Activated CD4-positive, alpha-beta memory T cell treated with anti-CD3 and anti-CD28 coated beads for 36 hours (primary cell): ENCODE measurements at places on chromosomes 7 and 10. TPM values are rescaled to one million over a fixed set of nuclear protein-coding genes. Genes with fewer than 3 reads are reported as not detected.
A peak's percentile ranks its signal among the peaks of the same experiment; 100 is the strongest.

- DNase-seq: no peak
Measured at GRCh38 chr7:149495785-149496641, 1.6 kb downstream of the ZNF746 start.

DNA sequence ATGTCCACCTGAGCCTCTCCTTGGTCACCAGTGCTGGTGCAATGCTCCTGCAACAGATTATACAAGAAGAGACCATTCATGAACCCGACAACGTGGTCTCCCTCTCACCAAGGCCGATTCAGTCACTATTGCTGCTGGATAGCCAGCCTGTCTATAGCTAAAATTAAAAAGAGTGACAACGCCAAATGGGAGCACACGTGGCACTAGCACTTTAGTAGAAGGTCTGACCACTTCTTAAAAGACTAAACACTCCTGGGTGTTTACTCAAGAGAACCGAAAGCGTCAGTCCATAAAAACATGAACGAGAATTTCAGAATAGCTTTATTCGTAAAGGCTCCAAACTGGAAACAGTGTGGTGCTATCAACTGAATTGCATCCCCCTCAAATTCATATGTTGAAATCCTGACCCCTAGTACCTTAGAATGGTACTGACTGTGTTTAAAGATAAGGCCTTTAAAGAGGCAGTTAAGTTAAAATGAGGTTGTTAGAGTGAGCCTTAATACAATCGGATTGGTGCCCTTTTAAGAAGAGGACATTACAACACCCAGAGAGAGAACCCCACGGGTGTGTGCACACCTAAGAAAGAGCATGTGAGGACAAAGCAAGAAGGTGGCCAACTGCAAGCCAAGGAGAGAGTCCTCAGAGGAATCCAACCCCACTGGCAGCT lies 4.4 kb upstream of the GALNTL5 start:
- no peak for DNase-seq

DNA sequence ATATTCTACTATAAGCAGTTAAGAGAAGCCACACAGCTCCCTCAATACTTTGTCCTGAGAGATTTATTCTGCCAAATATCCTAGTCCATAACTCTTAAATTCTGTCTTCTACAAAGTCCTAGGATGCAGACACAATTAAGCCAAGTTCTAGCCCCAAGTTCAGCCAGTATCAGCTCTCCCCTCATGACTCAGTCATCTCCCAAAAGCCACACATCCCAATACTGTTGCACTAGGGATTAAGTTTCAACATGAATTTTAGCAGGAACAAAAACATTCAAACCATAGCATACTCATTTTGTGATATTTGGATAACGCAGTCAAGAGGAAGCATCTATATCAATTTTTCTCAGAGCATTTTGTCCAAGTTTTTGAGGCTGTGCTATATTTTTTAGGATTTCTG lies 277.4 kb downstream of the FZD1 start:
- no peak for DNase-seq

Gene GPNMB
- not detected for total RNA-seq

Gene NSUN6
- total RNA-seq: 15.0 TPM

GRCh38 chr10:120314442-120314841 lies 142.6 kb upstream of the PLPP4 start:
- DNase-seq: no peak

Gene NOLC1
- 165 TPM for total RNA-seq

DNA sequence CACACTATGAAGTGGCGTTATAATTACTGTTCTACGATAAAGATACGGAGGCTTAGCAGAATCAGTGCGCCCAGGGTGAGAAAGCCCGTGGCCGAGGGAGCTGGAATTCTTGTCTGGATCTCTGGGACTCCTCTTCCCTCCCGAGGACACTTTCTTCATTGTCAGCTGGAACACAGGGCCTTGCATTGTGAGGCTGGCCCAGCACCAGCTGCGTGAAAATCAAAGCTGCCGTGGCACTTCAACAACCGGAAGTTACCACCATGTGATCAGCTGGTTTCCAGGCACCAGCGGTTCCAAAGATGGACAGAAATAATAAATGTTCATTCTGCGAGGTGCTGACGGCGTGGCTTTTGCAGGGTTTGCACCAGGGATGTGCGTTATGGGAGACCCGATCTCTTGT lies 234.0 kb upstream of the PITRM1 start:
- no peak for DNase-seq

- no peak for DNase-seq
Measured at GRCh38 chr10:1406967-1407945, 330.1 kb downstream of the ADARB2 start.

DNA sequence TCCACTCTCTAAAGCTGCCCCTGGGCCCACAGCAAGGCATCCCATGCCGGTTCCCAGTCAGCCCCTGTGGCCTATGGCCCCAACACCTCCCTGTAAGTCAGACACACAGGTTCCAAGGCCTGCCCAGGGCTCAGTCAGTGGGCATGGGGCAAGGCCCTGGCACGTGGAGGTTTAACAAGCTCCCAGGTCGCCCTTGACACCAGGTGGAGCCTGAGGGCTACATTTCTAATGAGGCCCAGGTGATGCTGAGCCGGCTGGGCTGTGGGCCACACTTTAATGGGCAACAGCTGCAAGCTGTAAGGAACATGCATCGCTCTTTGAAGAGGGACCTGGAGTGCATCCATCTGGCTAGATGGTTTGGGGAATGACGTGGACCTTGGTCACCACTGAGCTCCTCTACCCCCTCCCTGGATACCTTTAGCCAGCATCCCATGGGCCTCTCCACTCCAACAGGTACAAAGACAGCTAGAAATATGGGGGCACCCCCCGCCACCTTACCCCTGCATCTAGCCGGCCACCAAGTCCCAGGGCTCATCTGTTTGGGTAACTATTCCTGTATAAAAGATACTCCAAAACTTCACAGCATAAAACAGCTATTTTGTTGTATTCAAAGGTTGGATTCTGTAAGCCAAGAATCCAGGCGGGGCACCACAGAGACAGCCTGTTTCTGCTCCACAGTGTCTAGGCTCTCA lies 122.5 kb downstream of the OAT start:
- no peak for DNase-seq

Gene SFRP4
- not detected for total RNA-seq

DNA sequence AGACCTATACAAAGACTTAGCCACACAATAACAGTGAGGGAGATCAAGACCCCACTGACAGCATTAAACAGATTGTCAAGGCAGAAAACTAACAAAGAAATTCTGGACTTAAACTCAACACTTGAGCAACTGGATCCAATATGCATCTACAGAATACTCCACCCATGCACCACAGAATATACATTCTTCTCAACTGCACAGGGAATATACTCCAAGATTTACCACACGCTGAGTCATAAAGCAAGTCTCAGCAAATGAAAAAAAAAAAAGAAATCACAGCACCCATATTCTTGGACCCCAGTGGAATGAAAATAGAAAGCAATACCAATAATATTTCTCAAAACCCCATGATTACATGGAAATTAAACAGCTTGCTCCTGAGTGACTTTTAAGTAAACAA lies 680.2 kb downstream of the PCDH15 start:
- DNase-seq: no peak

Gene MSMB
- total RNA-seq: not detected

Gene ZNHIT1
- 42.8 TPM for total RNA-seq

GRCh38 chr7:98841179-98841997 lies 28.4 kb downstream of the TMEM130 start:
- peak; percentile 75 for DNase-seq

GRCh38 chr7:2209961-2210323 lies 22.8 kb downstream of the MAD1L1 start:
- DNase-seq: no peak

DNA sequence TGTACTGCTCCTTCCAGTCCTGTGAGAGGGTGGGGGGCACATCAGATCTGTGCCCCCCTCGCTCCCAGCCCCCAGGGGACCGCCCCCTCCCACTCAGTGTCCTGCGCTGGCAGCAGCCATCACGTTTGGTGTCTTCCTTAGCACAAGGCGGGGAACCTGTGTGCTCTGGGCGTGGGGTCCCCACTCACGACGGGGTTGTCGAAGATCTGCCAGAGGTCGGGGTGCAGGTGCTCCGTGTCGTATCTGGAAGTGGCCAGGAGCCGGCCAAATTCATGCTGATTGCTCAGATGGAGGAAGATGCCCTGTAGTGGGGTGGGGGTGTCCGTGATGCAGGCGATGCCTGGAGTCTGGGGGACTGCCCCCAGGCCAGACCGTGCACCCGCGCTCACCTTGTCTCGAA lies 7.2 kb downstream of the PLOD3 start:
- DNase-seq: no peak

DNA sequence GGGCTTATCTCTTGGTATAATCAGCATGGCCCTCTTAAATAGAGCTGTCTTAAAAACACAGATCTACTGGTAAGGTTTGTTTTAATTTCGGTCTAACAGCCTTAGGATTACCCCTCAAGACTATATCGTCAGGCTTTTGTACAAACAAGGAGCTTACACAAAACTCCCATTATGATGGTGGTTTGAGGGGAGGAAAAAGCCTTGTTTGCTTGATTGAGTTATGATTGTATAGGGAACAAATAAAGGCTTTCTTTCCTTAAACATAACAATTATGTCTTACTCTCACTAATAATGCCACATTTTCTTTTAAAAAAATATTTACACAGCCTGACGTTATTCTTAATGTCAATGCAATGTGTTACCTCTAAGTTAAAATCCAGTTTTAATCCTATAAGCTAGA lies 188.8 kb upstream of the TCF7L2 start:
- no peak for DNase-seq

Gene INA
- total RNA-seq: 0.14 TPM

DNA sequence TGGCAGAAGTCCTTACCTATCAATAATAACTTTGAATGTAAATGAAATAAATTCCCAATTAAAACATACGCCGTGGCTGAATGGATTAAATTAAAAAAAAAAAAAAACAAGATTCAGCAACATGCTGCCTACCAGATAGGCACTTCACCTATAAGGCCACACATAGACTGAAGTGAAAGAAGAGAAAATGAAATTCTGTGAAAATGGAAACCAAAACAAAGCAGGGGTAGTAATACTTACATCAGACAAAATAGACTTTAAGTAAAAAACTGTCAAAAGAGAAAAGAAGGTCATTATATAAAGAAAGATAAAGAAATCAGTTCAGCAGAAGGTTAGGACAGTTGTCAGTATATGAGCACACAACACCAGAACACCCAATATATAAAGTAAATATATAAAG lies 55.3 kb downstream of the TCAF1 start:
- no peak for DNase-seq

- no peak for DNase-seq
Measured at GRCh38 chr10:44198780-44199097, 186.2 kb downstream of the CXCL12 start.

Gene DKK1
- not detected for total RNA-seq

Gene NRG3
- total RNA-seq: not detected

GRCh38 chr7:96297876-96298275 lies 24.0 kb downstream of the SLC25A13 start:
- DNase-seq: no peak

Gene SAMD9L
- total RNA-seq: 19.1 TPM

DNA sequence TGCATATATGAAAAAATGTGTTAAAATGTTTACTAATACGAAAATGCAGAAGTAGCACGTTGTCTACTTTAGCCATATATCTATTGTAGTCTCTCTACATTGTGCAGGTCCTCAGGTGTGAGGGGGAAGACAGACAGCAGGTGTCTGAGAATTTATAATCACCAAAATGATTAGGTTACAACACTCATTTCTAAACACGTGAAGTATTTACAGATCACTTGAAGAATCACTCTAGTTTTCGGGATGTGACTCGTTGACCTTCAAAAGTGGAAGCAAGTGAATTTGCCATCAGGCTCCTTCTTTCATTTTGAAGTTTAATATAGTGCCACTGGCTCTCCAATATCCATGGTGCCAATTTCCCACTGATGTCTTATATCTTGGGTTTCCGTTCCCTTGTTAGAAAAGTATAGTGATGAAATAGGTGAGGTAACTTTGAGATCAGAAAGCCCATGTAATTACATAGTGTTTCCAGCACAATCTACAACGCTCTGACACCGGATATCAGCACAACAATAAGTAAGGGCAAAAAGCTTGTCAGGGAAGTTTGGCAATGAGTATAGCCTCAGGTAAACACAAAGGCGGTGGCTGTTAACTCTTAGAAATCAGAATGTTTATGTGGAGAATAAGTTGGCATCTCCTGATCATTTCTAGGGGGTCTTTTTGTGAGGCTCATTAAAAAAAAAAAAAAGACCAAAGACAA lies 57.5 kb upstream of the SP4 start:
- no peak for DNase-seq

Gene IQUB
- 0.10 TPM for total RNA-seq

DNA sequence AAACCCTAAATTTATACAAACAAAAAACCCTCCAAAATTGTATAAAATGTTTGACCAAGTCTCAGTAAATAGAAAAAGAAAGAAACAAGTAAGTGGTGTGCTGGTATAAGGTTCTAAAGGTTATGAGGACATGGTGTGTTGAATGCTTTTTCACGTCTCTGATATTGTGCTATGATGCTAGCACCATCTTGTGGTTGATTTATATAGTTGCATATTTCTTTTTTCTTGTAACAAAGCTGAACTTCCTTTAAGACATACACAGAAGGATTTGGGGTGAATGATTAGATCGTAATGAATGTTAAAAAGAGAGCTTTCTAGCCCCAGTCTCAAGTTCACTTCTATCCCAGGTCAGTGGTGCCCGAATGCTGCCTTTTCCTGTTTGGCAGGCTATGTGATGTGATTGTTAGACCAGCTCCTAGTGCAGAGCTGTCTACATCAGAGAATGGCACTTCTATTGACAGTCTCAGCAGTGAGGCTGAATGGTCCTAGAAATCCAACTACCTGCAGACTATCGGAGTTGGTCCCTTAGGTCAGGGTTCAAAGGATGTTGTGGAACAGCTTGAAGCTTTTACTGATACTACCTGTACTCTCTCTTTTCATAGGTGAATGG lies 25.0 kb downstream of the VTI1A start:
- no peak for DNase-seq

DNA sequence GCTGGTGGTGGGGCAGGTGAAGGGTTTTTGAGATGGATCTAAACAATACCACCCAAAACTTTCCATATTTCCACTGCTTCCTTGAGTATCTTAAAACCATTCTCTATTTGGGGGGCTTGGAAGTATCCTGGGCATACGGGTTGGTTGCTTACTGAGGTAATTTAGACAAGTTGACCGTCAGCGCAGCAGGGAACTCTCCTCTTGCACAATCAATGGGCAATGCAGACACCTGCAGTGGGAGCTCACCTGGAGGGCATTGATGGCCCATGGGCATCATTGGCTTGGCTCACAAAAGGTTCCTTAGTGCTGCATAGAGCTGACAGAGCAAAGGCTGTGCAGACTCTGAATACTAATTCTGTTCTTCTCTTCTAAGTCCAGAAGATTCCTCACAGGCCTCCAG lies 101.5 kb downstream of the EPDR1 start:
- no peak for DNase-seq

DNA sequence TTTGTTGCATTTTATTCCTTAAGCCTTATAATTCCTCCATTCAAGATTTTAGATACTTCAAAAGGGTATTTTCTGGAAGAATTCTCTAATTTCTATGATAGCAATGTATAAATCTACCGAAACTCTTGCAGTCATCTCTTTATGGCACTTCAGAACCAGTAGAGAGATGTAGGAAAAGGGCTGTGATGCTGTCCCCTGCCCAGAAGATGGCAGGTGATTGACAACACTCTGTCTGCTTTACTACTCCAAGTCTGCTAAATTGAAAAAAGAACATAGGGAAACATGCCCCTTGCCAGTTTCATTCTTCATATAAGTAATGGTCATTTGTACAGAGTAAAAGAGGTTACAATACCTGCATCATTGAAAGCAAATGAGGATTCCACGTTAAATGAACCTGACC lies 5.1 kb downstream of the TCTN3 start:
- no peak for DNase-seq
